Activated CD4-positive, alpha-beta T cell treated with anti-CD3 and anti-CD28 coated beads, Interleukin-2, amount 50 U/mL, for 1 hour (primary cell): ENCODE measurements at places on chromosomes 7 and 10.

GRCh38 chr7:24137338-24137737, 146.7 kb upstream of the NPY start:
- DNase-seq, result no peak

GRCh38 chr10:1120801-1121211, 64.6 kb downstream of the WDR37 start:
- DNase-seq, result no peak

GRCh38 chr10:20207653-20208052, 391.4 kb downstream of the PLXDC2 start:
- DNase-seq, result no peak

- no peak for DNase-seq
These were observed 70.7 kb upstream of the ADO start for GRCh38 chr10:62733654-62734293.

DNA sequence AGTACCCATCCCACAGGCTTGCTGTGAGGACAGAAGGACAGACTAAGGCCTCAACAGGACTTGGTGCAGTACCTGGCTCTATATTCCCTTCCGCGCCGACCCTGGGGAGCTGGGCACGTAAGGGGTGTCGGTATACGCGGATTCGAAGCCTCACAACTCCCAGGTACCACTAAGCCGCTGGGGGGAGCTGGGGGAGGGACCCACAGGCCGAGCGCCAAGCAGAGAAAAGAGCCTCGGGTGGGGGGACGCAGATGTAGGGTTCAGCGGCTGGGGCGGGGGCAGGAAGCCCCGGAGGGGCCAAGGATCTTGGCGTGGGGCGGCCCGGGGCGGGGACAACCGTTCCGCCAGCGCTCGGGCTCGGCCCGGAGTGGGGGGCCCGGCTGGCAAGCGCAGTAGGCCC, 126.4 kb upstream of the ZNF746 start:
- DNase-seq, result peak; percentile 49

- DNase-seq, result no peak
These were observed 1.9 kb downstream of the BRAF start for GRCh38 chr7:140922741-140923345.

GRCh38 chr10:100739517-100740368, 5.6 kb upstream of the PAX2 start:
- no peak for DNase-seq

DNA sequence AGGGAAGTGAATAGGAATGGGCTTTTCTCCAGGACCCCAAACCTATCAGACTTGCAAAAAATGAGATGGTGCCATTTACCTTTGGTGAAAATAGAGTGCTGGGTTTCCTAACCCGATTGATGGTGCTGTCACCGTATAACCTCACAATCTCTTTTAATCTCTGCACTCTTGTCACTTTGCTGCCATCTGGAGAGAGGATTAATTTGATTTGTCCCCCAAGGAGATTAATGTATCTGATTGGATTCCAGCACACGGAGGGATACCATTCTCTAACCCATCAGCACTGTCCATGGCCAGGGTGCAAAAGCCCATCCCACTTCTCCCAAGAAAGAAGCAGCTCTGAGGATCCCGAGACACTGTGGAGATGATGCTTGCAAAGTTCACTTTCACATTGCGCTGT, 86.3 kb upstream of the NFE2L3 start:
- no peak for DNase-seq

GRCh38 chr10:62814756-62815380, 1.3 kb downstream of the EGR2 start:
- DNase-seq, result peak; percentile 32

DNA sequence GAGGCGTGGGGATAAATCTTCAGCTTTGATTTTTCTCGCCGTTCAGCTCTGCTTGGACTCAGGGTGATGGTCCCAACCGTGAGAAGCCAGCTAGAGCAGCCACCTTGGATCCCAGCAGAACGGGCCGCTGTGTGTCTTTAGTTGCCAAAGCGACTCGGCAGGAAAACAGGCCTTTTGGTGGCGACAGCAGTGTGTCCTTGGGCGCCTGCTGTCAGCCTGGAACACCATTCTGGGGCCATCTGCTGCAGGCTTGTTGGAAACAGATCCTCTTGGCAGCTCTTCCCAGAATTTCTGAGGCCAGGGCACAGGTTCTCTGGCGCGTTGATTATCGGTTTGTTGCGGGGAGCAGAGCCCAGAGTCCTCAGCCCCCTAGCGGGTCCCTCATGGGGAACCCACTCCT, 97.6 kb downstream of the CUX1 start:
- no peak for DNase-seq

GRCh38 chr7:7178081-7178480, 4.3 kb upstream of the C1GALT1 start:
- DNase-seq, result no peak

DNA sequence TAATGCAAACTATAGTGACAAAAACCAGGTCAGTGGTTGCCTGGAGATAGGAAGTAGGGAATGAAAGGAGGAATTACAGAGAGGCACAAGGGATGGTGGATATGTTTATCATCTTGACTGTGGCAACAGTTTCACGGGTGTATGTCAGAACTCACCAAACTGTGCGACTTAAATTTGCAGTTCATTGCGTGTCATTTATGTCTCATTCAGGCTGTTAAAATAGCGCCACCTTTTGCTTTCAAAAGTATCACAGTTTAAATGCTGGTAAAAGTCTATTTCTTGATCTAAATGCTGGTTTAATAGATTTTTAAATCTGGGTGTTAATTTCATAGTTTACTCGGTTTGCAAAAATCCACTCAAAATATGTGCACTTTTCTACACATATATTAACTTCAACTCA, 51.0 kb downstream of the PTTG1IP2 start:
- DNase-seq, result no peak

GRCh38 chr7:38374507-38374906, 101.1 kb upstream of the TARP start:
- peak; percentile 62 for DNase-seq

DNA sequence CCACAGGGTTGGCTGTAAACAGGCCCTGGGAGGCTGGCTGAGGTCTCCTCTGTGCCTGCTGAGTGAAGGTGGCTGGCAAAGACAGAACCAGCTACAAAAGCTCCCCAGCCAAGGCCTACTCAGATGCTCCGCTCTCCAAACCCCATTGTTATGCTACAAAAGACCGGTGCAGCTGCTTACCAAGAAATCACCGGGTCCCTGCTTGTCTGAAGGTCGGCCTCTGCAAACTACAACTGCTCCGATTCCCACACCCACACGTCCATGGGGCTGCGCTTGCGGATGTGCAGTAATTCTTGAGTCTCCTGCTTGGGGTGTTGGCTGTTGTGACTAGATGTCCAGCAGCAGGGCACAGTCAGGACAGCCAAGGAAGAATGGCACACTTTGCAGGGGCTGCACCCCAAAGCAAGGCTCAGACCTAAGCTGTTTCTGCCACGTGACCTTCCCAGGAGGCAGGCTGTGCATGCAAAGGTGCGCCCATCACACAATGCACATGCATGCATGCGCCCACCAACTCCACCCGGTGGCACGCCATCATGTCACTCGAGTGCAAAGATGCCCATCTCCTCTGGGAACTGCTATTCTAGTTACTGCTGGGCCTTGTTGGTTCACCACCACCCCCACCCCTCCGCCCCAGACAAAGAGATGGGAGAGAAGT, 97.8 kb downstream of the OAT start:
- DNase-seq, result no peak

- DNase-seq, result no peak
These were observed 46.9 kb downstream of the PRPF18 start for GRCh38 chr10:13633689-13634088.
